Aorta (tissue), 5 donors: ENCODE measurements at places on chromosomes 2 and 18. TPM values are rescaled to one million over a fixed set of nuclear protein-coding genes. Genes with fewer than 3 reads are reported as not detected.

Gene PROKR1
- polyA plus RNA-seq, result not detected

Gene RMC1
- polyA plus RNA-seq, result 20.2 TPM

Gene MC2R
- polyA plus RNA-seq, result not detected

Gene FAM228A
- polyA plus RNA-seq, result 1.0 TPM

Gene CNGA3
- not detected for polyA plus RNA-seq

Gene CAVIN2
- 5.9 TPM for polyA plus RNA-seq

Gene CIB4
- not detected for polyA plus RNA-seq

Gene RND3
- 16.8 TPM for polyA plus RNA-seq

Gene AOX1
- polyA plus RNA-seq, result 6.9 TPM
